ENCODE measurements at places on chromosomes 11 and 22. TPM values are rescaled to one million over a fixed set of nuclear protein-coding genes. Genes with fewer than 3 reads are reported as not detected.

- no peak for DNase-seq
These were observed 15.6 kb downstream of the SREBF2 start for GRCh38 chr22:41848468-41848867.

DNA sequence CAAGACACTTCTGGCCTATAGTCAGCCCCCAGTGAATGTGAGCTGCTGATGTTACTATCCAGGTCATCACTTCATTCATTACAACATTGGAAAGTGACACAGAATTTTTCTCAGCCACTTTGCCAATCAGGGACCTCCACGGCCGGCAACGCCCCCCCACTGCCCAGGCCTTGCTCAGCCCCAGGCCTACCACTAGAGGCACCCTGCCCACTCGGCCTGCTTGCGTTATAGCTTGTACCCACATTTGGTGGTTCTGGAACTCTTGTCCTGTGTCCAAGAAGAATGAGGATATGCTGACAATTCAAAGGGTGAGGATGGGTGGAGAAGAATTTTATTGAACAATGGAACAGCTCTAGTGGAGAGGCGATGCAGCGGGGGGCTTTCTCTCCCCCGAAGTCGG, 96.2 kb downstream of the TSPAN18 start:
- DNase-seq = no peak

The KDM4E gene
- polyA plus RNA-seq = not detected

The ACER3 gene
- polyA plus RNA-seq = 4.5 TPM

DNA sequence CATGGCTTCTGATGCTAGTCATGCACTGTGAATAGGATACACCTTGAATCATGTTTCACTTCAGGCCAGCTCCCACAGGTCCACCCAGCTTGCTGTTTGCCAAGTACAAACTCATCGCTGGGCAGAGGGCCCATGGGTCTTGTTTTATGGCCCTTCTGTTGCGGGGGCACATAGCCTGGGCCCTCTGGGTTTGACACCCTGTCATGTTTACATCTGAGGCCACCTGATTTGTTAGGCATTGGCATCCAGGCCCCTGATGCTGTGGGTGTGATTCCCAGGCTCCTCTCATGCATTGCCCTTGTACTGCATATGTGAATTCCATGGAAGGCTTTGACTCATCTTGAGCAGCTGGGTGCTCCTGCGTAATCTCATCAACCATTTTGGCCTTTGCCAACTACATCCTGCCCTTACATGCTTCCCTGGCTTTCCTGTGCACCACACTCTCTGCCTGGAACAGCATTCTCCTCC, 32.6 kb downstream of the PPFIBP2 start:
- DNase-seq = no peak

DNA sequence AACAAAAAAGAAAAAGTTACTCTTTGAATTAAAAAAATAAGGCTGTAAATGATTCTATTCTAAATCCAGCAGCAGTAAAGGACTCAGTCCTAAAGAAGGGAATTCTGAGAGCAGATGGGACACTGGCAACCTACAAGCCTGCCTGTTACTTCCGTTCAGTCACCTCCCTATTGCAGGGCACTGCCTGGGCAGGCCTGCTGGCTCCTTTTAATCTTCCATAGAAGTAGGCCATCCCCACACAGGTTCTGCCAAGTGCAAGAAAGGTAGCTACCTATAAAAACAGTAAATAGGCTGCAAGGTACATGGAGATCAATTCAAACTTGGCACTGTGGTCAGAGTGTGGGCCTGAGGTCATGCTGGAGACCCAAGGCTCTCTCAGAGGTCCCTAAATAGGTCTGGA, 136.4 kb downstream of the TRIM44 start:
- no peak for DNase-seq

GRCh38 chr22:50202130-50202666, 1.4 kb downstream of the SELENOO start:
- DNase-seq = no peak

DNA sequence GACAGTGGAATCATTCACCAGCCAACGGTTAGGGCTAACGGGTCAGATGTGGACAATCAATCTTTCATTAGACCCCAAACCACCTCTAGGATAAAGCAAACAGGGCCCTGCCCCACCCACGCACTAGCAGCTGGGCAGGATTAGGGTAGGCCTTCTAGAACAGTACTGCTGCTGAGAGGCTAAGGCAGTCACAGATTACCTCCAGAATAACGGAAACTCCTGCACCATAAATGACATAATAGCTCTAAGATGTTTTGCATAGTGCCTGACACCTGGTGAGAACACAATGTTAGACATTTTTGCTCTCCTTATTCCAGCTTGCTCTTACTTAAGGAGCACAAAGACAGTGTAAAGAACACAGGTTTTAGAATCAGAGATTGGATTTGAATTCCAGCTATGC, 1.8 kb downstream of the SYTL2 start:
- no peak for DNase-seq

DNA sequence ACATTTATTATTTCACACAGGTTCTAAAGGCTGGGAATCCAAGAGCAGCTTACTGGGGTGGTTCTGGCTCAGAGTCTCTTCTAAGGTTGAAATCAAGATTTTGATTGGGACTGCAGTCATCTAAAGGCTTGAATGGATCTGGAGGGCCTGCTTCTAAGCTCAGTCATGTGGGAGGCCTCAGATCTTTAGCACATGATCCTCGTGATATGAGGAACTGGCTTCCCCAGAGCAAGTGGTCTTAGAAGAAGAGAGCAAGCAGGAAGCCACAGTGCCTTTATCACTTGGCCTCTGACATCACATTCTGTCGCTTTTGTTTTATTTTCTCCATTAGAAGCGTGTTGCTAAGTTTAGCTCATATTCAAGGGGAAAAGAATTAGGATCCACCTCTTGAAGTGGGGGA, 88.9 kb downstream of the ARFGAP2 start:
- no peak for DNase-seq
